ENCODE measurements at places on chromosomes 11 and 22. TPM values are rescaled to one million over a fixed set of nuclear protein-coding genes. Genes with fewer than 3 reads are reported as not detected.

DNA sequence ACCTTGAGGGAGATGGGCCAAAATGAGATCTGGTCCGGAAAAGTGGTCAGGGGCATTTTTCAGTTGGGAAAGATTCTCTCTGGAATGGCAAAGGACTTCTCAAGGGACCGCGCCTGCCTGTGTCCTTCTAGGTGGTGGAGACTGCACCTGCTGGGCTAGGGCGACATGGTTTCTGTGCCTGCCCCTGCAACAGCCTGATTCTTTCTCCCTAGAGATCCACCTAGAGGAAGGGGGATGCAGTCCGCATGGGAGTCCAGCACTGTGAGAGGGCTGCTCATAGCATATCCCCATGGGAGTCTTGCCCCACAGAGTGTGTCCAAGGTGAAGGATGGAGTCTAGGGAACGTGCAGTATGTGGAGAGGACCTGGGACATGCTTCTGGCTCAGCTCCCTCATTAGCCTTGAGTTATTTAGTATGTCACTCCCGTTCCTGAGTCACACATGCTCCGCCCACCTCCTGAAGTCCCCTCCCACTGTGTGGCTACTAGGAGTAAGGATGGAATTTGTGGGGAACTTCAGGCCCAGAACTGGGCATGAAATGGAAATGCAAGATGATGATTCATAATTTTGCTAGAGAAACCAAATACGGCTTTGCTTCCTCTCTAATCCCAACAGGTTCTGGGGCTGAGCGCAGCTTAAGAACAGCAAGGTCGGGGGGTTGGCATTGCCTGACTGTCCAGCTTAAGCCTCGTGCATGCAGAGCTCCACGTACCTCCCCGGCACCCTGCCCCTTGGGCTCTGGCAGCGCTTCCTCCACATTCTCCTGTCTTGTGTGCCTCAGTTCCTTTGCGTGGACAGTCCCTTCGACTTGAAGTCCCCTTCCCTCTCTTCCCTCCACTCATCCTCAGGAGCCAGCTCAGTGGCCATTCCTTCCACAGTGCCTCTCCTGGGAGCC lies 35.0 kb downstream of the GRIK4 start:
- DNase-seq, result no peak

GRCh38 chr11:95916049-95916448 lies 7.9 kb downstream of the MTMR2 start:
- DNase-seq, result no peak

P2RY2 gene
- 1.0 TPM for polyA plus RNA-seq

GRCh38 chr22:40271440-40271839 lies 74.9 kb upstream of the ADSL start:
- no peak for DNase-seq

DNA sequence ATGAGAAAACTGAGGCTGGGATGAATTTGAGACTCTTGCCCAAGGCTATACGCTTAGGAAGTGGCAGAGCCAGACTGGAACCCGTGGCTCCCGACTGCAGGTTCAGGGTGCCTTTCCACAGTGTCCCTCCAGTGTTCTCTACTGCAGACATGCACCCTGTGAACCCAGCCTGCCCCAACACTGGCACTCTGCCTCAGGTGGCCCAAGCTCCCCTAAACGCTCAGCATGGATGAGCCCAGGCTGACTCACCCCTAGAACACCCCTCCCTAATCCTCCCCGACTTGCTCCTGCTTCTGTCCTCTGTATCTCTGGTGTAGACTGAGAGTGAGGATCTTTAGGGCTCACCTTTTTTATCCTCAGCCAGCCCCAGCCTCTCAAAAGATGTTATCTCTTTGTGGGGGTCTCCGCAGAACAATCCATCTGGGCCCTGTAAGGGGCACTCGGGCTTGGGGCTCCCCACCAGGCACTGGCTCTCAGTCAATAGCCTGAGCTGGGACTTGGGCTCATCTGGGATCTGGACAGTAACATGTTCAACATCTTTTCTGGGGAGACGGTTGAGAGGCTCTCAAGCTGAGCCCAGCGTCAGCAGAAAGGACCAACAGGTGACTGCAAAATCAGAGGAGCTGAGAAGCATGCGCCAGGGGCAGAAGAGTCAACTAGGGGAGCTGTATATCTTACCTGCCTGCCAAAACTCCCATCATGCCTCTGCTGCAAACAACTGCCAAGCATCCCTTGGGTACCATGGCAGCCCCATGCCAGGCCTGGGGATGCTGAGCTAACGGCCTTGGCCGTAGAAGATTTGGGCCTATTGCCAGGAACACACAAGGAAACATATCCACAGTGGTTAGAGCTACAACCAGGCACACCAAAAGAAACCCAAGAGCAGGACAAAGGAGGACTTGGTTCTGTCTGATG lies 176.2 kb downstream of the BUD13 start:
- no peak for DNase-seq

TRIM6 gene
- 1.6 TPM for polyA plus RNA-seq

SLC37A2 gene
- 3.4 TPM for polyA plus RNA-seq

TOB2 gene
- polyA plus RNA-seq, result 32.9 TPM

GRCh38 chr11:13896981-13897353 lies 65.6 kb upstream of the SPON1 start:
- DNase-seq, result no peak
